ENCODE measurements at places on chromosomes 3 and 15. TPM values are rescaled to one million over a fixed set of nuclear protein-coding genes. Genes with fewer than 3 reads are reported as not detected.

PLCD1 gene
- total RNA-seq: 0.89 TPM

MINAR1 gene
- total RNA-seq: 3.8 TPM

CFAP44 gene
- 17.4 TPM for total RNA-seq

ITPKA gene
- total RNA-seq: not detected

MUC13 gene
- total RNA-seq: 0.07 TPM

STXBP5L gene
- total RNA-seq: not detected

USP4 gene
- 31.7 TPM for total RNA-seq

UROC1 gene
- total RNA-seq: not detected
